ENCODE measurements at places on chromosomes 13 and 19. TPM values are rescaled to one million over a fixed set of nuclear protein-coding genes. Genes with fewer than 3 reads are reported as not detected.

DNA sequence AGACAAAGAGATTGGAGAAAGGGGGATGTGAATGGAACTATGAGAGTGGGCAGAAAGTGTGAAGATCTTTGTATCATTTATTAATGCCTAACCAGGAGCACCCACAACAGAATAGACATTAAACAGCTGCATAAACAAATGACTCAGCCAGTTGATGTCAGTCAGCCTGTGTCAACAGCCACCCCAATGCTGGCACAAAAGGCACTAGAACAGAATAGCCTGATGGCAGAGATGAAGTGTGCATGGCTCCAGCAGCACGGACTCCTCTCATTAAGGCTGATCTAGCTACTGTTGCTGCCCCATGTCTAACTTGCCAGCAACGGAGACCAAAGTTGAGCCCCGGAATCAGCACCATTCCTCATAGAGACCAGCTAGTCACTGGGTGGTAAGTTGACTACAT is 7.8 kb downstream of the CPB2 start:
- no peak for DNase-seq

GRCh38 chr13:93690139-93690538 is 463.5 kb downstream of the GPC6 start:
- DNase-seq: no peak

Gene ZMYM2
- total RNA-seq: 14.9 TPM

DNA sequence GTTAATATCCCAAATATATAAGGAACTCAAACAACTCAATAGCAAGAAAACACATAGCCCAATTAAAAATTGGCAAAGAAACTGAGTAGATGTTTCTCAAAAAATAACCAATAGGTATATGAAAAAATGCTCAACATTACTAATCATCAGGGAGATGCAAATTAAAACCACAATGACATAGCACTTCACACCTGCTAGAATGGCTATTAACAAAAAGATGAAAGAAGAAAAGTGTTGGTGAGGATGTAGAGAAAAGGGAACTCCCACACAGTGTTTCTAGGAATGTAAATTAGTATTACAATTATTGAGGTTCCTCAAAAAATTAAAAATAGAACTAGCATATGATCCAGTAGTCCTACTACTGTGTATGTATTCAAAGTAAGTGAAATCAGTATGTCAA is 1212.8 kb downstream of the DIAPH3 start:
- DNase-seq: no peak

Data from Caki2 (cell line).